ENCODE measurements at places on chromosomes 1 and 21. TPM values are rescaled to one million over a fixed set of nuclear protein-coding genes. Genes with fewer than 3 reads are reported as not detected.

EPHB2 gene
- 6.2 TPM for total RNA-seq

SLC35F3 gene
- total RNA-seq, result 1.4 TPM

GRCh38 chr21:44419679-44420078, 35.6 kb upstream of the LRRC3 start:
- H3K4me1 ChIP-seq, result no peaks in the 10 kb centered on the region
- no peak overlapping the region for H3K4me3 ChIP-seq
- H3K27ac ChIP-seq, result no peak overlapping the region
- no peak for DNase-seq
- H3K36me3 ChIP-seq, result no peaks in the 10 kb centered on the region

TMOD4 gene
- total RNA-seq, result not detected

DIP2A gene
- 12.1 TPM for total RNA-seq

DNA sequence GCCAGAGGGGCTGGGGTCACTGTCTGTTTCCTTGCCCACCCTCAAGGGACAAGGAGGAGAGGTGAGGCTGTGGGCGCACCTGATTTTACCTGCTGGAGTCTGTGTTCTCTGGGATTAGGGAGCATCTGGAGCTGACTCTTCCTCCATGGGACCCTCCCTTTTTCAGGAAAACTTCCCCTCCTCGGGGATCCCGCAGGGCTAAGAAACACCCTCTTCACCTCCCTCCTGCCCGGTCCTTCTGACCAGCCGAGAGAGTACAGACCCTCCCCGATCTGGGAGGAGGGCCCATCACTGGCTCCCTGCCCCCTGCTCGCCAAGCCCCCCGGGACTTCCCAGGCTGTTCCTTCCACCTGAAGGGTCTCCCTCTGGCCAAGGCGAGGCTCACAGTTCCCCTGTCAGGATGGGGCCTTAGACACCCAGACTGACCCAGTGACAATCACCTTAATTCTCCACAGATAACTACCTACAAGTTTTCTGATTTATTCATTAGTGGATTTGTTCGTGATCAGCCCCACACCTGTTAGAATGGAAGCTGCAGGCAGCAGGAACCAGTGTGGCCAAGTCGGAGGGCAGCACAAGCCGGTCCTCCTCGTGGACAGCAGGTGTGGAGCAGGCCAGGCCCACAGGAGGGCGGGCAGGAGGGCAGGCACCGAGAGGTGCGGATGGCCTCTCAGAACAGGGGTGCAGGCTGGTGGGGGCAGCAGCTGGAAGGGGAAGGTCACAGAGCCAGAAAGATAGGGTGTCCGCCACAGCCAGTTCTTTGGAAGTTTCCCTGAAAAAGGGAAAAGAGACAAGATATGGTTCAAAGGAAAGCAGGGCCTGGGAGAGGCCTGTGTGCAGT, 15.9 kb upstream of the SAMD11 start:
- H3K4me3 ChIP-seq, result no peak overlapping the region
- no peaks in the 10 kb centered on the region for H3K4me1 ChIP-seq
- peak; percentile 6 for DNase-seq
- no peak overlapping the region for H3K27ac ChIP-seq
- H3K36me3 ChIP-seq, result no peaks in the 10 kb centered on the region

DNA sequence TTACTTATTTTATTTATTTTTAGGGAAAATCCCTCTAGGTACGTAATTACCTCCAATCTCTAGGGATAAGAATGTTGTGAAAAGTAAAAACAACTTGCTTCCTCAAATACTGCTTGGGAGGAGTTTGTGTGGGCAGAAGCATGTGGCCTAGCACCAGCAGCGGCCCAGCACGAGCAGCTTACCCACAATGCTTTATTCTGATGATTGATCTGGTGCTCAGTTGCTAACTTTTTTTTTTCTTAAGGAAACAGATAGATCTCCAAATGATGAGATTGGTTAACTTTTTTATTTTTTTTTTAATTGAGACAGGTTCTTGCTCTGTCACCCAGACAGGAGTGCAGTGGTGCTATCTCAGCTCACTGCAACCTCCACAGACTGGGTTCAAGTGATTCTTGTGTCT, 4.2 kb downstream of the CLIC6 start:
- no peak overlapping the region for H3K27ac ChIP-seq
- DNase-seq, result no peak
- H3K4me3 ChIP-seq, result no peak overlapping the region
- no peaks in the 10 kb centered on the region for H3K27me3 ChIP-seq
- no peaks in the 10 kb centered on the region for H3K4me1 ChIP-seq
- H3K36me3 ChIP-seq, result no peaks in the 10 kb centered on the region

- no peak overlapping the region for H3K4me3 ChIP-seq
- peak overlapping the region; percentile 33 for H3K27ac ChIP-seq
- no peak for DNase-seq
- H3K36me3 ChIP-seq, result no peaks in the 10 kb centered on the region
- H3K4me1 ChIP-seq, result no peaks in the 10 kb centered on the region
- H3K27me3 ChIP-seq, result no peaks in the 10 kb centered on the region
Observed at GRCh38 chr21:44084496-44085241, 22.5 kb upstream of the PWP2 start.

RSBN1 gene
- 9.6 TPM for total RNA-seq

GRCh38 chr1:31387612-31388011, 14.7 kb upstream of the FABP3 start:
- no peaks in the 10 kb centered on the region for H3K36me3 ChIP-seq
- no peaks in the 10 kb centered on the region for H3K4me1 ChIP-seq
- no peak overlapping the region for H3K4me3 ChIP-seq
- no peak for DNase-seq
- H3K27me3 ChIP-seq, result no peaks in the 10 kb centered on the region

RSRP1 gene
- total RNA-seq, result 31.1 TPM

GRCh38 chr1:98355656-98356383, 305.7 kb upstream of the SNX7 start:
- H3K4me1 ChIP-seq, result no peaks in the 10 kb centered on the region
- no peak overlapping the region for H3K27ac ChIP-seq
- H3K36me3 ChIP-seq, result no peaks in the 10 kb centered on the region

LCE3D gene
- total RNA-seq, result not detected

- no peak for DNase-seq
- H3K27ac ChIP-seq, result no peak overlapping the region
- H3K27me3 ChIP-seq, result no peaks in the 10 kb centered on the region
- H3K4me1 ChIP-seq, result no peaks in the 10 kb centered on the region
- H3K4me3 ChIP-seq, result no peak overlapping the region
Observed at GRCh38 chr1:216805233-216805632, 82.0 kb upstream of the ESRRG start.

XPR1 gene
- 15.1 TPM for total RNA-seq

DNA sequence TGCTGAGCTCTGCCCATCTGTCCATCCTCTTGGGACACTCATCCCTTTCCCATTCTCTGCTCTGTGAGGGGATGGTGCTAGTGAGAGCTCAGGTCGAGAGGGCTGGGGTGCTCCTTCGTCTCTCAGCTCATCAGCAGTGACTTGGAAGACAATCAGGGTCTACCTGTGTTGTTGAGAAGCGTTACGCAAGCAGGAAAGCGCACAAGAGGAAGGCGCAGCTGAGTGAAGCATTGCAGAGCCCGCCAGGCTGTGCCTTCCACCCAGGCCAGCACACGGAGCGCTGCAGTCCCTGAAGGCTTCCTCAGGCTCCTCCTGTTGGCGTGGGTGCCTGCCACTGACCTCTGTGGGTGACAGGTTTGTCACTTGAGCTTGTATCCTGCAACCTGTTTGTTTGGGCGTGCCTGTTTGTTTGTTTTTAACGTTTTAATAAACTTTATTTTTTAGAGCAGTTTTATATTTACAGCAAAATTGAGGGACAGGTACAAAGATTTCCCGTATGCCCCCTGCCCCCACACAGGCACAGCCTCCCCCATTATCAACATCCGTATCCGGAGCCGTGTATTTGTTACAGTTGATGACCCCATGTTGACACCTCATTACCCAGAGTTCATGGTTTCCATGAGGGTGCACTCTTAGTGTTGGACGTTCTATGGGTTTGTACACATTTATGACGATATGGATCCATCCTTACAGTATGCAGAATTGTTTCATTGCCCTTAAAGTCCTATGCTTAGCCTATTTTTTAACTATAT, 36.7 kb downstream of the ADARB1 start:
- no peaks in the 10 kb centered on the region for H3K27me3 ChIP-seq
- DNase-seq, result no peak
- H3K27ac ChIP-seq, result no peak overlapping the region
- H3K4me1 ChIP-seq, result no peaks in the 10 kb centered on the region
- no peak overlapping the region for H3K4me3 ChIP-seq

TMEM54 gene
- total RNA-seq, result 14.0 TPM

- peaks cover 16% of the 10 kb centered on the region for H3K4me1 ChIP-seq
- H3K36me3 ChIP-seq, result no peaks in the 10 kb centered on the region
- H3K4me3 ChIP-seq, result peak overlapping the region; percentile 85
- peak overlapping the region; percentile 96 for H3K27ac ChIP-seq
Observed at GRCh38 chr1:84505493-84506001, 639 bp upstream of the SPATA1 start.

SLC1A7 gene
- not detected for total RNA-seq

DNA sequence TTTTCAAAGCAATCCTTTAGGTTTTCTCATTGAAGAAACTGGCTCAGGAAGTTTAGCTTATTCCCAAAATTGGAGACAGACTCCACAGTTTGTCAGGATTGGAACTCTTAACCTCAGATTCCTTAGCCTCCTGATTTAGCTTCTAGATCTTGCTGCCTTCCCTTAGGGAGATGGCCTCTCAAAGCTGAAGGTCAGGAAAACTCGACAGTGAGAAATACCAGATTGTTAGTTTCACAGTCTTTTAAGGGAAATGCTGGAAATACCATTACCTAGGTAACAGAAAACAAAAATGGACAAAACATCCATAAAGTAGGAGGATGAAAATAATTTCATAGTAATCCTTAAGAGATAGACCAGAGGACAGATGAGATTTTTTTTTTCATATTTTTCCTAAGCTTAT, 7.8 kb downstream of the RASAL2 start:
- no peaks in the 10 kb centered on the region for H3K27me3 ChIP-seq
- H3K4me3 ChIP-seq, result no peak overlapping the region
- no peaks in the 10 kb centered on the region for H3K4me1 ChIP-seq
- H3K36me3 ChIP-seq, result no peaks in the 10 kb centered on the region
- no peak overlapping the region for H3K27ac ChIP-seq

LAMC2 gene
- total RNA-seq, result 1.8 TPM

GRCh38 chr1:38444770-38445442, 398.3 kb upstream of the POU3F1 start:
- no peak overlapping the region for H3K27ac ChIP-seq
- no peak for DNase-seq
- no peaks in the 10 kb centered on the region for H3K36me3 ChIP-seq
- no peaks in the 10 kb centered on the region for H3K27me3 ChIP-seq

GRCh38 chr21:28235169-28235895, 757.3 kb downstream of the LTN1 start:
- no peak overlapping the region for H3K4me3 ChIP-seq
- no peaks in the 10 kb centered on the region for H3K36me3 ChIP-seq
- H3K27ac ChIP-seq, result no peak overlapping the region
- peaks cover 18% of the 10 kb centered on the region for H3K4me1 ChIP-seq
- H3K27me3 ChIP-seq, result no peaks in the 10 kb centered on the region
- no peak for DNase-seq

GNG12 gene
- total RNA-seq, result 16.0 TPM

DNA sequence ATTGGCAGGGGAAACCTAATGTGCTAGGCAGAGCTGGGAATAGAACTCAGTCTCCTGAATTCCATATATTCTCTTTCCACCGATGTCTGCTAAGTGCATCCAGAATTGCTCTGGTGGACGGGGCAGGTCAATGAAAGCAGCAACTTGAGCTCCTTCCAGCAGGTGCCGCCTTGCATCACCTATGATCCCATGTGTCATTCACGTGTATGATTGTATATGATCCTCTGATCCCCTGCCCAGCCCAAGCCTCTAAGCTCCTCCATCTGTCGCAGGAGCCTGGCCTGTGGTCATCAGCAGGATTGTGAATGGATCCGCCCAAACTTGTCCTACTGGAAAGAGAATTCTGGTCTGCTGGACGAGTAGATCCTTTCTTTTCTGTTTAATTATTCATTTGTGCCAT, 13.1 kb downstream of the ACTA1 start:
- H3K4me1 ChIP-seq, result no peaks in the 10 kb centered on the region
- no peak overlapping the region for H3K4me3 ChIP-seq
- H3K27ac ChIP-seq, result no peak overlapping the region
- no peaks in the 10 kb centered on the region for H3K36me3 ChIP-seq

- no peak overlapping the region for H3K27ac ChIP-seq
- no peaks in the 10 kb centered on the region for H3K36me3 ChIP-seq
- no peaks in the 10 kb centered on the region for H3K27me3 ChIP-seq
Observed at GRCh38 chr1:207040181-207040533, 7.6 kb upstream of the C1orf116 start.

DNA sequence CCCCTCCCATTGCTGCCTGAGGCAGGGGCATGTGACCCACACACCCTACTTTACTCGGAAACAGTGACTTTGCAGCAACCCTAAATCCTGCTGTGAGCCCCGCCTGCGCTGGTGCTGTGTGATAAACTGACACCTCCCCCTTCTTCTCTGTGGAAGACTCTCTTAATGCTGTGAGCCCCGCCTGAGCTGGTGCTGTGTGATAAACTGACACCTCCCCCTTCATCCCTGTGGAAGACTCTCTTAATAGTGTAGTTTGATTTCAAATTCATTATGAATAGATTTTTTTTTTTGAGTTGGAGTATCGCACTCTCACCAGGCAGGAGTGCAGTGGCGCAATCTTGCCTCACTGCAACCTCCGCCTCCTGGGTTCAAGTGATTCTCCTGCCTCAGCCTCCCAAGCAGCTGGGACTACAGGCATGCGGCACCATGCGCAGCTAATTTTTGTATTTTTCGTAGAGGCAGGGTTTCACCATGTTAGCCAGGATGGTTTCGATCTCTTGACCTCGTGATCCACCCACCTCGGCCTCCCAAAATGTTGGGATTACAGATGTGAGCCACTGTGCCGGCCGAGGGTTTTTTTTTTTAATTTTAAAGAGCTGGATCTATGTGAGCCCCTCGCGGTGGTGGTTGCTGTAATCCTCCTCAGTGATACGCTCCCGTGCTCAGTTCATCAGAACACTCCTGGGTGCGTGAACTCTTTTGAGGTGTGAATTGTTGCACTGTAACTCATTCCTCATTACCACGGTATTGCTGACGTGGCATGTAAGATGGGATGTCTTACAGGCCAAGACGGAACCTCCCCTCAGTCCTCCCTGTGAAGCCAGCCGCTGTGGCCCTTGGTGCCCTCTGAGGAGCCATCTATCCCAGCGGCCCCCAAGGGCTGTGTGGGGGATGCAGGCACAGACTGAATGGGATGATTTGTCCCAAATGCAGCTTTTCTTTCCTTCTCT, 60.3 kb downstream of the GALNT2 start:
- H3K27ac ChIP-seq, result no peak overlapping the region
- no peak overlapping the region for H3K4me3 ChIP-seq
- no peaks in the 10 kb centered on the region for H3K27me3 ChIP-seq
- DNase-seq, result no peak
- H3K36me3 ChIP-seq, result no peaks in the 10 kb centered on the region

GRCh38 chr1:233865902-233866301, 38.6 kb upstream of the SLC35F3 start:
- no peaks in the 10 kb centered on the region for H3K27me3 ChIP-seq
- DNase-seq, result no peak
- no peaks in the 10 kb centered on the region for H3K36me3 ChIP-seq
- no peak overlapping the region for H3K4me3 ChIP-seq
- H3K27ac ChIP-seq, result no peak overlapping the region

GRCh38 chr1:221884821-221885220, 142.9 kb upstream of the DUSP10 start:
- no peaks in the 10 kb centered on the region for H3K4me1 ChIP-seq
- H3K27ac ChIP-seq, result no peak overlapping the region
- H3K27me3 ChIP-seq, result no peaks in the 10 kb centered on the region
- no peak overlapping the region for H3K4me3 ChIP-seq

IL19 gene
- total RNA-seq, result not detected

- no peaks in the 10 kb centered on the region for H3K4me1 ChIP-seq
- no peak for DNase-seq
- H3K4me3 ChIP-seq, result no peak overlapping the region
- H3K27me3 ChIP-seq, result peaks cover 41% of the 10 kb centered on the region
- no peak overlapping the region for H3K27ac ChIP-seq
- H3K36me3 ChIP-seq, result no peaks in the 10 kb centered on the region
Observed at GRCh38 chr21:44710756-44711326, 531 bp downstream of the TSPEAR start.

Data from pancreas (tissue), 10 donors.